Natural killer cell treated with Interleukin-12 subunit alpha and Interleukin-12 subunit beta and Interleukin-15 and Interleukin-18, amount 100 ng/mL, for 72 hours (primary cell): ENCODE measurements at places on chromosomes 1 and 21. TPM values are rescaled to one million over a fixed set of nuclear protein-coding genes. Genes with fewer than 3 reads are reported as not detected.

DNA sequence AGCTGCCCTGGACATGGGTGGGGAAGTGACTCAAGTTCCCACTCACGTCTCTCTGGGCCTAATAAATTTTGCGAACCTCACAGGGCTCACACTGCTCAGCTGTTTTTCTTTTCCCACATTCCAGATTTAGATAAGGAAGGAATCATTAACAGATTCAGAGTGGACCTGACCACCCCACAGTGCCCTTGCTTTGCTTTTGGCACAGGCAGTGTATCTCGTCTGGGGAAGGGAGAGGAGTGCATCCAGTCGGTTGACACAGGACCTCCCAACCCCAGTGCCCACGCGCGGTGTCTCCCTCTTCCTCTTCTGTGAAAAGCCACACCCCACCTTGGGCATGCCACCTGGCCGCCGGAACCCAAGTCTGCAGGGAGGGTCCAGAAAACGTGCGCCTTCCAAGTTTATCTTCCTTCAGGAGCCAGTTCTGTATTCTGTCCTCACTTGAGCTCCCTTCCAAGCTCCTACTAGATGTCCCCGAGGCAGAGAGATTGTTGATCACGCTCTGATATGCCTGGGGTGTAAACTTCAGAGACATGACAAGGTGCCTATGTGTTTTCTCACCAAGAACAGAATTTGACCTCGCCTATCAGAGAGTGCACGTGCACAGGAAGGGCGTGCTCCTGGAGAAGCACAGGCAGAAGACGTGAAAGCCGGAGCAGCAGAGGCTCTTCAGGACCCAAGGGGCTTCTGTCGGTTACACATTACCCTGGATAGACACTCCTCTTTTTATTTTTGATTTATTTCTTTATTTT is 9.5 kb upstream of the SLC2A5 start:
- DNase-seq = no peak

GRCh38 chr1:11982010-11982392 is 1.8 kb downstream of the MFN2 start:
- no peak for DNase-seq

GRCh38 chr1:79629414-79629813 is 622.9 kb upstream of the ADGRL4 start:
- no peak for DNase-seq

- DNase-seq = no peak
Observed at GRCh38 chr1:241351841-241352240, 5.2 kb downstream of the RGS7 start.

GRCh38 chr1:217540321-217540720 is 90.6 kb downstream of the GPATCH2 start:
- no peak for DNase-seq

DNA sequence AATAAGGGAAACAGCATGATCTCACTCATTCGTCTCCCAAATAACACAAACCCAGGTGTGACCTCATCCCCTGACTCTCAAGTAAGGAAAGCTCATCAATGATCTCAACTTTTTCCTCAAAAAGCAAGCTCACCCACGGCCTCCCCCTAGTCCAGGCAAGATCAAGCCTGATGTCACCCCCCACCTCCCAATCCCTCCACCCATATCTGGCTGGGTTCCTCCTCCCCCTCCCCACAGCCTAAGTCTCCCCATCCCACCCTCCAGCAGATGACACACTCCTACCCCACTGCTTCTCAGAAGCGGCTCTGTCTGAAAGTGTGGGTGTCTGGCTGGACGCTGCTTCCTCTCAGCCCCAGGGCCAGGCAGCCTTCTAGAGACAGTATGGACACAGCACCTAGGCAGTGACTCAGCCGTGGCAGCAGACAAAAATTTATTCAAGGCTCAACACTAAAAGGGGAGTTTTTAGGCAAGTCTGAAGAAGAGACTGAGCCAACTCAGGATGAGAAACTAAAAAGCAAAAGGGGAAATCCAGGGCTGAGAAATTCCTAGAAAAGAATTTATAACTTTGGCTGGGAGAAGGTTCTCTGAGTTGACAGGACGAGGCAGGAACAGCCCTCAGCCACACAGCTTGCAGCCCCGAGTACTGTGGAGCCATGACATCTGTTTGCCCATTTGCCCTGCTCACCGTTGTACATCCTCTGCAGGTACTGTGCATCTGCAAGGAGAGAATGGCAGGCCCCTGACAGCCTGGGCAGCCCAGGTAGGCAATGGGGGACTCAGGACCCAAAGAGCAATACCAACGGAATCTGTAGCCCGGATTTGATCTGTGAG is 81.6 kb upstream of the LRRC8D start:
- DNase-seq = peak; percentile 74

DNA sequence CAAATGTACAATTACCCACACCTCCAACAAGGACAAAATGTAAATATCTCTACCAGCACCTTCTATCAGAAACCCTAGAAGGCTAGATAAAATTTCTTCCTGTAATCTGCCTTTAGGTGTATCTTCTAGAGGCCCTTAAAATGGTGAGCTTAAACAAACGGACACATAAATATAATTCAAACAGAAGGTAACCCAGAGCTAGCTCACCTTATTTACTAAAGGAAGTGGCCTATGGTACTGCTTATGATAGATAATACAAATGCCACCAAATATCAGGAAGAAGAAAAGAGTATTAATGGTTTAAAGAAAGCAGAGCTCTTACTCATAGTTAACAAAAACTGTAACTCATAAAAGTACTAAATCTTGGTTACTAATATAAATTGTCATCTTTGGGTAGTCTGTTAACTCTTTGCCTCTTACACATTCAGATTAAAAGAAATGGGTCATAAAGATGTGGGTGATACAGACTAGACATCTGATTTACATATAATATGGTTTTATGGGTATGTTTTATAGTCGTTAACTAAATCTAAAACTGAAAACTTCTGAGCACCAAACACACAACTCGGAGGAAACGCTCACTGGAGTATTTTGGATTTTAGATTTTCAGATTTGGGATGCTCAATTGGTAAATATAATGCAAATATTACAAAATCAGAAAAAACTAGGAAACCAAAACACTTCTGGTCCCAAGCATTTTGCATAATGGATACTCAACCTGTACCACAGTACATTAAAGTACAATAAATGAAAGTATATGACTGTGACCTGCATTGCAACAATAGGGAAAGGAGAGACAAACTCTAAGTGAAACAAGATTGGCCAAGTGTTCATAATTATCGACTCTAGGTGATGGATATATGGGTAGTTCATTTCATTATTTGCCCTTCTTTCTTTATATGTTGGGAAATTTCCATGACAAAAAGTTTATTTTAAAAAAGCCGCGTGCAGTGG is 23.2 kb downstream of the TRIT1 start:
- DNase-seq = no peak

GRCh38 chr1:110262846-110263631 is 52.9 kb downstream of the KCNC4 start:
- no peak for DNase-seq

DNA sequence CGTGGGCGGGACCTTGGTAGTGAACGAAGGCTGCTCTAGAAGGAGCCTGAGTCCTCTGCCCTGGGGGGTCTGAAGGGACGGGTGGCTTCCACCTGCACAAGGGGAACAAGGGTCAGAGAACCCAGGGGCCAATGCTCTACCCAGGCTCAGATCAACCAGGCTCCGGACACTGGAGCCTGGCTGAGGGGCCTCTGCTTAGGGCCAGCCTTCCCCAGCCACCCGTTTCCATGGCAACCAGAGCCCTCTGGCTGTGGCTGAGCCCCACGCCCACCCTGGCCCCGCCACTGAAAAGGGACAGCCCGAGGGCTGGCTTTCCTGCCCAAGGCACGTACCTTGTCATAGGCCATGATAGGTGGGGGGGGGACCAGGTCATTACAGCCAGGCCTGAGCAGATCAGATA is 724.6 kb downstream of the PTPRU start:
- peak; percentile 37 for DNase-seq

GRCh38 chr1:50422946-50423669 is at the start of gene DMRTA2:
Gene DMRTA2, minus strand, starts transcription at chr1:50423443. Its CDS starts 1,907 bp downstream, at chr1:50421536.
- no peak for DNase-seq

- DNase-seq = no peak
Observed at GRCh38 chr1:58904299-58905125, 120.7 kb upstream of the JUN start.

- DNase-seq = no peak
Observed at GRCh38 chr1:213972141-213972540, 15.6 kb upstream of the PROX1 start.

DNA sequence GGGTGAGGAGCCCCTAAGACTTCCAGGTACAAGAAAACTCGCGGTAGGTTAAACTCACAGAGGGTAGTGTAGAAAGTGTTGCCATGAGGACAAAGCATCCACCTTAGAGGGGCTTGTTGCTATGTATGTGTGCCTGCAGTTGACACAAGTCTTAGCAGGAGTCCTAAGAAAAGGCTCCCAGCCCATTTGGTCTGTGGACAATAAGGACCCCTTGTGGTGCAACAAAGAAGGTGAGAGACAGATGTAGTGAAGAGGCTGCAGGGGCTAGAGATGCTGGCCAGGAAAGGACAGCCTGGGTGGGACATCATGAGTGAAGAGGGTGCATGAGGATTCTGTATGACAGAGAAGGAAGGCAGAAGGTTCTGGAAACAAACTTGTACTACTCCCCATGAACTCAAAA is 36.3 kb upstream of the IL10 start:
- no peak for DNase-seq

DNA sequence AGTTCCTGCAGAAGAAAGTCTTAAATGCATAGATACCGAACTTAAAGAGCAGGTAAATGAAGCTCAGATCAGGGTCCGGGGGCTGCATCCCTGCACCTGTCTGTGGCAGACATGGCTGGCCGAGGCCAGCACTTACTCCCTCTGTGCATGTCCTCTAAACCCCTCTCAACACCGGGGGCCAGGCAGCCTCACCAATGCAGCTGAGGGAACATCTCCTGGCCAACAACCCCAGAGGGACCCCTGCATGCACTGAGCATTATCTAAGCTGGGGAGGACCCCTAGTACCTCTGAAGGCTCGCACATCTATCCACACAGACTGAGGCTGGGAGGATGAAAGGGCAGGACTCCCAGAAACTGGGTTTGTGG is 18.4 kb downstream of the TTC34 start:
- peak; percentile 13 for DNase-seq

- no peak for DNase-seq
Observed at GRCh38 chr1:165858364-165858823, 31.0 kb downstream of the UCK2 start.

- DNase-seq = no peak
Observed at GRCh38 chr1:174990382-174990999, 9.3 kb upstream of the CACYBP start.

- DNase-seq = no peak
Observed at GRCh38 chr1:94325377-94326302, 88.3 kb upstream of the ARHGAP29 start.

GRCh38 chr1:97986041-97987005 is 65.5 kb upstream of the DPYD start:
- no peak for DNase-seq

DNA sequence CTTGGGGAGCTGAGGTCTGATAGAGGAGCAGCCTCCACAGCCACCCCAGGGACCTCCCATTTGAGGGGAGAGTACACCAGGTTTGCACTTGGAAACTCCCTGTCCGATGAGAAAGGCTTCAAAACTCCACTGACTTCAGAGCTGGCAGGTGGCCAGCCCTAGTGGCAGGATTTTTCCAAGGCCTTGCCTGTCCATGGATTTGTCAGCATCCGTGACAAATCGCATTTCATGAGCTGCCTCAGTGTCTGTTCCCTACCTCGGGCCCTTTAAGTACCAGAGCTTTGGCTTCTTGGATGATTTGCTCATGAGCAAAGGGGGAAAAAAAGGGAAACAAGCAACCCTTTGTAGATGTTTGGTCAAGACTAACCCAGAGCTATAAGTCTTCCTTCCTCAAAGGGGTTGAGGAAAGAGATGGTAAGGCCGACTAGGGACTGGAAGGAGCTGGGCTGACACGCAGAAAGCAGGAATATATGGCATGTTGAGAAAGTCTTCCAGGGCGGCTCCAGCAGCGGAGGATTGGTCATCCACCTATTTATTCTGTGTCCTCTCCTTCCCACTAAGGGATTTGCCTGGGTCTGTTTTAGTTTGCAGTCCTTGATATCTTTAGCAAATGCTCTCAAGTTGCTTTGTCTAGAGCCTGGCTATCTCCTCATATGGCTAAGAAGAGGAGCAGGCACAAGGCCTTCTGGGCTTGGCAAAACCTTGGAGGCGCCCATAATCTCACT is 2.7 kb upstream of the HSPG2 start:
- no peak for DNase-seq

GRCh38 chr1:178328728-178329127 is 168.0 kb downstream of the CLEC20A start:
- no peak for DNase-seq

DNA sequence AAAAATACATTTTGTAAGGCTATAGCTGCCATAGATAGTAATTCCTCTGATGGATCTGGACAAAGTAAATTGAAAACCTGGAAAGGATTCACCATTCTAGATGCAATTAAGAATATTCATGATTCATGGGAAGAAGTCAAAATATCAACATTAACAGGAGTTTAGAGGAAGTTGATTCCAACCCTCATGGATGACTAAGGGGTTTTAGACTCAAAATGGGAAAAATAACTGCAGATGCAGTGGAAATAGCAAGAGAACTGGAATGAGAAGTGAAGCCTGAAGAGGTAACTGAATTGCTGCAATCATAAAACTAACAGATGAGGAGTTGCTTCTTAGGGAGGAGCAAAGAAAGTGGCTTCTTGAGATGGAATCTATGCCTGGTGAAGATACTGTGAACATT is 230.8 kb downstream of the KCTD3 start:
- no peak for DNase-seq

- no peak for DNase-seq
Observed at GRCh38 chr1:63245186-63245585, 77.2 kb upstream of the FOXD3 start.

GRCh38 chr1:164645921-164646320 is 86.9 kb downstream of the PBX1 start:
- DNase-seq = no peak

- no peak for DNase-seq
Observed at GRCh38 chr1:89708751-89709375, 75.9 kb downstream of the LRRC8C start.

- peak; percentile 32 for DNase-seq
Observed at GRCh38 chr21:44718571-44718970, 7.2 kb upstream of the TSPEAR start.

DNA sequence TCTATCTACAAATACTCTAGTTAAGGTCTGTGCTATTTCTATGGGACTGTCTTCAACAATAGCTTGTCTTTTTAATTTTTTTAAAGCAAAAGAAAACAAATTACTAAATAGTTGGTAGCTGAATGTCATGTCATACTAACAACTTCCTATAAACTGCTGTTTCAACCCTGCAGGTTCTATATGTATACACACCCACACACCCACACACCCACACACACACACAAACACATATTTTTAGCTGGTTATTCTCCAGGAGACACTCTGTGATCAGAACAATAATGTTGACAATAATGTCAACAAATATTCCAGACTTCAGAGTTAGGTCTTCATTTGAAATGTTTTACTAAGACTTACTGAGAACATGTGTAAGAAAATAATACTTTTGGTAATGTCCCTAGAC is 66.7 kb downstream of the AK5 start:
- no peak for DNase-seq

GRCh38 chr1:207755846-207756693 is 4.2 kb downstream of the CD46 start:
- DNase-seq = no peak

- DNase-seq = no peak
Observed at GRCh38 chr1:163013826-163014600, 55.1 kb upstream of the RGS4 start.

The GPBP1L1 gene
- total RNA-seq = 140 TPM

The PHACTR4 gene
- total RNA-seq = 30.2 TPM

The TSSK3 gene
- total RNA-seq = not detected

The RAB7B gene
- total RNA-seq = not detected

The PPM1J gene
- total RNA-seq = not detected

The LHX8 gene
- not detected for total RNA-seq

The CNKSR1 gene
- not detected for total RNA-seq

The NTNG1 gene
- not detected for total RNA-seq

The PGLYRP3 gene
- not detected for total RNA-seq

The TNFAIP8L2 gene
- total RNA-seq = 16.8 TPM

The OLIG2 gene
- not detected for total RNA-seq
